ENCODE measurements at places on chromosomes 12 and 14.

GRCh38 chr12:50070314-50071060 is 13.1 kb downstream of the ASIC1 start:
- no peak for DNase-seq

DNA sequence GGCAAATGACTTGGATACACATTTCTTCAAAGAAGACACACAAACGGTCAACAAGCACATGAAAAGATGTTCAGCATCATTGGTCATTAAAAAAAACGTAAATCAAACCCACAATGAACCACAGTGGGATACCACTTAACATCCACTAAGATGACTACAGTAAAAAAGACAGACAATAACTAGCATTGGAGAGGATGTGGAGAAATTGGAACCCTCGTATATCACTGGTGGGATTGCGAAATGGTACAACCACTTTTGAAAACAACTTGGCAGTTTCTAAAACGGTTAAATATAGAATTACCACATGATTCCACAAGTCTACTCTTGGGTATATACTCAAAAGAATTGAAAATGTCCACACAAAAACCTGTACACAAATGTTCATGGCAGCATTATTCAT is 25.2 kb upstream of the PPFIBP1 start:
- no peak for DNase-seq

DNA sequence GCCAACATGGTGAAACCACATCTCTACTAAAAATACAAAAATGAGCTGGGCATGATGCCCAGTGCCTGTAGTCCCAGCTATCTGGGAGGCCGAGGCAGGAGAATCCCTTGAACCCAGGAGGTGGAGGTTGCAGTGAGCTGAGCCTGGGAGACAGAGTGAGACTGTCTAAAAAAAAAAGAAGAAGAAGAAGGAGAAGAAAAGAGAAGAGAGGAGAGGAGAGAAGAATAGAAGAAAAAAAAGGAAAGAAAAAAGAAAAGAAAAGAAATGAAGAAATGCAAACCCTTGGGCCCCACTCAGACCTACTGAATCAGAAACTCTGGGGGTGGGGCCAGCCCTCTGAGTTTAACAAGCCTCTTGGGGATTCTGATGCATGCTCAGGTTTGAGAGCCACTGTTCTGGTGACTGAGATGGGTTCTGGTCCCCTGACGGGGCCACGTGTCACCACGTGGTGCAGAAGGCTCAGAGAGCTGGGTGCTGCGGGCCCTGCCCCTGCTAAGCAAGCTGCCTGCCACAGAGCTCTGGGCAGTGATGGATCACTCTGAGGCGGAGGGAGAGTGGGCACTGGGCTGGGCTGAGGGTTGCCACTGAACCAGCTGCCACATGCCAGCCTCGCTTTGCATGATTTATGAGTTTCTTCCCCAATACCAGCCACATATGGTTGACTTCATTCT is 37.5 kb downstream of the ERH start:
- DNase-seq = no peak

DNA sequence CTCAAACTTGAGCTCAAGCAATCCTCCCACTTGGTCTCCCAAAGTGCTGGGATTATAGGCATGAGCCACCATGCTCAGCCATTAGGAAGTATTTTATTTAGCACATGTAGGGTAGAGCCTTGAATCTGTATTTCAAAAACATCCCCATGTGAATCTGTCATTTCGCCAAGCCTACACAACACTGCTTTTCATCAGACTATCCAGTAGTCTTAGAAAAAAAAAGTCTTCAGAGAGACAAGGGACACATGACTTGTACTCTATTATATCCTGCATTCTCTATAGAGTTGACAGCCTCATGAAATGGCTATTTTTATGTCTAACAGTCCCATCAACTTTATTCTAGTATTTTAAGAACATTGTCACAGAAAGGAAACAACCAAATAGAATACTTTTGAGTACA is 35.4 kb downstream of the TM7SF3 start:
- DNase-seq = no peak

- no peak for DNase-seq
These were observed 18.5 kb upstream of the AQP2 start for GRCh38 chr12:49932023-49932422.

DNA sequence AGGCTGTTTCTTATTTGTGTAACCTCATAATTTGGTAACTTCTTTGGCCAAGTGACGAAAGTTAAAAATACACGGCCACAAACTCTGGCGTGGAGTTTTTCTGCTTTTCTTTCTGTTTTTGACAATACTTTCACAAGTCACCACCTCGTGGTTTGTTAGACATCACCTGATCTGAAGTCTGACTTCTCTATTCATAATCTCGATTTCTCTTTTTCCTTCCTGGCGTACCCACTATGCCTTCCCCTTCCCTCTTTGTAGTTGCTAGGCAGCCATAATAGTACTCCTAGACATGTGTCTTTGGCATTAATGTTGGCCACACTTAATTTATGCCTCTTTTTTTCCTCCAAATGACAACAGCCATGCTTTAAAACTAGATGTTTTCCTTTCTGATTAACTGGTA is 97.6 kb downstream of the POLR3B start:
- no peak for DNase-seq

GRCh38 chr14:96741151-96741977 is 55.8 kb upstream of the VRK1 start:
- peak; percentile 64 for DNase-seq

- DNase-seq = no peak
These were observed 75.9 kb upstream of the C12orf71 start for GRCh38 chr12:27158297-27158696.

DNA sequence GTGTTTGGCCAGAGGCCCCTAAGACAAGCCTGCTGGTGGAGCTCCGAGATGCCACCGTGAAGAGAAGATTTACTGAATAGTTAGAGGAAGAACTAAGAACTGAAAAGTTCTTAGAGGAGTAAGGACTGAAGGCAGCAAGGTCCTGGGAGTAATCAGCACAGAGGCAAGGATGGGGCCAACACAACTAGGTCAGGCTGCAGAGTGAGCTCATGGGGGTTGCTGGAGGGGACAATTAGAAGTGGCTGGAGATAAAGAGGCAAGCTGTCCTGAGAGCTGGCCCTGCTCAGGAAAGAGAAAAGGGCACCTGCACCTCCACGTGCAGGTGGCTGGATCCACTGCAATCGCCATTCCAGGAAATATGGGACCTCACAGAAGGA is 52.7 kb downstream of the NFKBIA start:
- DNase-seq = no peak

GRCh38 chr14:89386212-89386886 is 30.7 kb downstream of the FOXN3 start:
- no peak for DNase-seq

- no peak for DNase-seq
These were observed 14.6 kb upstream of the FOS start for GRCh38 chr14:75264036-75264435.

- no peak for DNase-seq
These were observed 19.5 kb downstream of the SPX start for GRCh38 chr12:21545557-21545956.

DNA sequence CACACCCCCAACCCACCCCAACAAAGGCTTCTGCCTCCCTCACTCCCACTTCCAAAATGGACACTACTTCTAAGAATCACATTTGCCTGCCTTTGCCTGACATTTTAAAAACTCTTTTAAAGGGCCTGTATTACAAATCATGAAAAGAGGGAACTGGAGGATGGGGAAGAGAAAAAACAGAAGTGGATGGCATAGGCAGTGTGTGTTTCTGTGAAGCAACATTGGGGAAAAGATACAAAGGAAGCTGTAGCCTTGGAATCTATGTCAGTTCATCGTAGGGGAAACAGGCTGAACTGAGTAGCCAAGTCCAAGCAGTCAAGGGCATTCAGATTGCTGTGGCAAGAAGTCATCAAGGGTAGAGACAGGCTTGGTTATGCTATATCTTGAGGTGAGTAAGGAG is 273.9 kb downstream of the BTG1 start:
- no peak for DNase-seq

Measured in activated gamma-delta T cell treated with anti-CD3 and anti-CD28 coated beads, Interleukin-2, amount 50 U/mL, for 16 hours (primary cell).